ENCODE measurements at places on chromosomes 7 and 10.

DNA sequence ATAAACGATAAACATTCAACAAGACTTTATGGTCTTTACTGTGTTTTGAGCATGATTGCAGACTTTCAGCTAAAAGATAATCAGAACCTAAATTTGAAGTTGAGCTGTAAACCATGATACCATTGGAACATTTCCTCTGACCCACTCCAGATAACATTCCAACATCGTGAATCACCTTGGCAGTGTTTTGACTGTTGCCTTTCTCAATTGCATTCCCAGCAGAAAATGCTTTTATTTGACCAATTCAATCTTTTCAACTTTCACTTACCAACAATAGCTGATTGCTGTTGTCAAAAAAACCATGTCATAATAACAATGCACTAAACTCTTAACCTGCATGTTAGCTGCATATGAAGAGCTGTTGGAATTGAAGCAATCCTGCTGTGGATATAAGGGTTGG is 165.5 kb downstream of the MDFIC start:
- no peak for DNase-seq

- no peak for DNase-seq
Observed at GRCh38 chr10:60488111-60488669, 98.5 kb upstream of the ANK3 start.

DNA sequence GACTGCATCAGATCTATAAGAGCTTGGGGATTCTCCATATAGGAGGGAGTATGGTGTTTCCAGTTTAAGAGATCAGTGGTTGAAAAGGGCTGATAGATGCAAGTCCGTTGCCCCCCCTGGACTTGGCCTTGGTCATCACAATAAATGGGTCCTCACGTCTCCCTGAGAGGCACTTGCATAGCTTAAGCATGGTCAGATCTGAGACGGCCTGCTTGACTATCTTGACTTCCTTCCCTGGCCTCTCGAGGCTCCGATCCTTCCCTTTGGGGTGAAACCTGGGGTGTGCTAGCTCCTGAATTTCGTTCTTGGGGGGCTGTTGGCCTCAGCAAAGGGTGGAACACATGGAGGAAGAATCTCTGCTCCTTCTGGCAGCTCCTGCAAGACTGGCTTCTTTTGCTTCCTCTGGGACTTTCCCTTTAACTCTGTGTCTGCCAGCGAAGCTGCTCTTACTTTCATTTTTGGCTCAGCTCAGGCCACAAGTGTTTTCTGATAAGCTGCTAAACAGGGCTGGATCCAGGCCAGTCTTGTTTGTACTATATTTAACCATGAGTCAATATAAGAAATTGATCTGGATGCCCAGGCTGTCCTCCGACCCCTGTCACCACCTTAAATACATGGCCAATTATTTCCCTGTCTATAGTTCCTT is 11.2 kb upstream of the ZNF485 start:
- DNase-seq, result peak; percentile 64

DNA sequence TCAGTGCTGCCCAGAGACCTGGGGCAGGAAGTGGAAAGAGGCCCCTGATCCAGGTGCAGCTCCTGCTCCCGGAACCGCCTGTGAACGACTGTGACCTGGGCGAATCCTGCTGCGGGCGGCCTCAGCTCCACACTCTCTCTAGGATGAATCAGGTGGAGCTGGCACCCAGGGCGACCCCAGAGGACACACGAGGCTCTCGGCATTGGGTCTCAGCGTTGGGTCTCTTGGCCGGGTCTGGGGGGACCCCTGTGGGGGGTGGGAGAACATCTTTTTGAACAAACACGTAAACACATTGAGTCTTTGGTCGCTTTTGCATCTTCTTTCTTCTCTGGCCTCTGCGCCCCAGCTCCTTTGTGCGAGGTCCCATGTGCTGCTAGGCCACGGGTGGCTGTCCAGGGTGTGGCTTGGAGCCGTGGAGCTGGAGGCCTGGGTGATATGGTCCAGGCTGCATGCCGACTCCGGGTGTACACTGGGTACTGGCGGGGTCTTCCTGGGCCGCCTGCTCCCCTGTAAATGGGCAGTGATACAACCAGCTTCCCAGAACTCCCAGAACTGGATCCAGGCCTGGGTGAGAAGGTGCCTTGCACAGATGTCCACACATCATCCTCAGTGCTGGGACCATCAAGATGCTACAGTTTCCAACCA is 435.8 kb downstream of the DNAJB6 start:
- DNase-seq, result no peak

- DNase-seq, result no peak
Observed at GRCh38 chr7:46752881-46753366, 829.0 kb downstream of the TNS3 start.

DNA sequence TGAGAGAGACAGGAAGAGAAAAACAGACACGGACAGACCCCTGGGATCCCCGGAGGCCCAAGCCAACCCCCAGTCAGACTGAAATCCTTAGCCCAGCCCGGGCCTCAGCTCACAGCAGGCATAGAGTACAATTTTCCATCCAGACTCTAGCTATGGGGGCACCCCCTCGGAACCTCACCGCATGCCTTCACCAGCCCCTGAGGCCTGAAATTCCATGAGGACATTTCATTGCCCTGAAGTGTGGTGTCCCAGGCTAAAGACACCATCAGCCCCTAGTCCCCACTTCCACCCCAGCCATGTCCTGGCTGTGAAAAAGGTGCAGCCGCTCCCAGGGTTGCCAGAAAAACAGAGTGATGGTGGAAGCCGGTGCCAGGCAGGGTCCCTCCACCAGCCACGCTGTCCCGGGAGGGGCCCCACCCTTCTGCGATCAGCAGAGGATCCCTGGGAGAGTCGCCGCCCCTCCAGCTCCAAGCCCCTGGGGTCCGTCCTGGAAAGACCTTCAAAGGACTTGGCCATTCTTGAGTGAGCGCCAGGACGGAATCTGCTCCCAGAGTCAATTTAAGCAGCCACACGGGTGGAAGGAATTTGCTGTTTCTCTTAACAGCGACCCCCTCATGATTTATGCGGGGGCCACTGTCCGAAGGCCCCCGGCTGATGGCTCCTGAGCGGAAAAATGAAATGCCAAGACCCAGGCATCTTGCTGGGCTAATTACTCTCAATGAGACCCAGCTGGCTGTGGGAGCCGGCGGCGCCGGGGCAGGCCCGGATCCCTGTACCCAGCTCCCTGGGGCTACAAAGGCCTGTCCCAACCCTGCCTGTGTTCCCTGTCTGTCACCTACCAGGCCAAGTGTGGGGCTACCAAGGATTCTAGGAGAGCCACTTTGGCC is 23.2 kb downstream of the MYL10 start:
- no peak for DNase-seq

- DNase-seq, result no peak
Observed at GRCh38 chr7:18619311-18619710, 123.8 kb downstream of the HDAC9 start.

GRCh38 chr7:1859266-1860035 is 189.4 kb downstream of the ELFN1 start:
- DNase-seq, result no peak

DNA sequence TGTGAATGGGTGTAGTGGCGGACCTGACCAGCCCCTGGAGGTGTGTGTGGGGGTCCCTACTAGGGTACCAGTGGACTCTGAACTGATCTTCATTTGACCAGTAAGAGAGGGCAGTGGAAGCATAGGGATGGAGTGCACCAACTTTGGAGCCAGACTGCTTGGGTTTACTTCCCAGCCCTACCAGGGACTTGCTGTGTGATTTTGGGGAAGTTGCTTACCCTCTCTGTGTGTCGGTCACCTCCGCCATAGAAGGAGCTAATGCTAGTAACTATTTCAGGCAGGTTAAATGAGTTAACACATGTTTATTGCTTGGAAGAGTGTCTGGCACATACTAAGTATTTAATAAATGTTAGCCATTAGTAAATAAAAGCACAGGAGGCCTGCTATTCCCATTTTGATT is 6.6 kb downstream of the ADCYAP1R1 start:
- DNase-seq, result no peak

DNA sequence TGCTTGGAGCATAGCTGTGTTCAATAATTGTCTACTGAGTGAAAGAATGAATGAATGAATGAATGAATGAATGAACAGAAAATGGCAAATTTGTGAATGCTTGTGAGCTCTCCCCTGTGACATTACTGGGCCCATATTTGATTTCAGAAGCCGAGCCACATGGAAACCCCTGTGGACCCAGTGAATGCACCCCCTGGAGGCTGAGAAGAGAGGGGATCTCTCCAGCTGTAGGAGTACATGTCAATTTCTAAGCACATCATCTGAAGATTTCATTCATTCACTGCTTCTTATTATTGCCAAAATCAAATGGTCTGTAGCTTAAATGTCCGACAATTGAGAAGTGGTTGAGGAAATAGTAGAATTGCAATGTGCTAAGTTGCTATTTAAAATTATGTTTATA is 58.3 kb upstream of the DOCK1 start:
- no peak for DNase-seq

DNA sequence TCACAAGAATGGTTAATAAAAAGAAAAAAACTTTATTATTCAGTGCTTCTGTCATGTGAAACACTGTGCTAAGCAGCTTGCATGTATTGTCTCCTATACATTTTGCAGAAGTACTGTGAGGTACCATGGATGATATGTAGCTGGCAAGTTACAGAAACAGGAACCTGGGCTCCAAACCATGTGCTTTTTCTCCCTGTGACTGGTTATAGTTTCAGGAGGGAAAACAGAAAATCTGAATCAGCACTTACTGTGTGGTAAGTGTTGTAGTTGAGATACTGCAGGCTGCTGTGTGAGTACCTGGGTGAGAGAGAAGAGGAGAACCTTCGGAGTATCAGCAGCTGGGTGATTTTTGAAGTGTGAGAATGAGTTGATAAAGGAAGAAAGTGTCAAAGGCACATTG is 285.0 kb downstream of the SUGCT start:
- no peak for DNase-seq

DNA sequence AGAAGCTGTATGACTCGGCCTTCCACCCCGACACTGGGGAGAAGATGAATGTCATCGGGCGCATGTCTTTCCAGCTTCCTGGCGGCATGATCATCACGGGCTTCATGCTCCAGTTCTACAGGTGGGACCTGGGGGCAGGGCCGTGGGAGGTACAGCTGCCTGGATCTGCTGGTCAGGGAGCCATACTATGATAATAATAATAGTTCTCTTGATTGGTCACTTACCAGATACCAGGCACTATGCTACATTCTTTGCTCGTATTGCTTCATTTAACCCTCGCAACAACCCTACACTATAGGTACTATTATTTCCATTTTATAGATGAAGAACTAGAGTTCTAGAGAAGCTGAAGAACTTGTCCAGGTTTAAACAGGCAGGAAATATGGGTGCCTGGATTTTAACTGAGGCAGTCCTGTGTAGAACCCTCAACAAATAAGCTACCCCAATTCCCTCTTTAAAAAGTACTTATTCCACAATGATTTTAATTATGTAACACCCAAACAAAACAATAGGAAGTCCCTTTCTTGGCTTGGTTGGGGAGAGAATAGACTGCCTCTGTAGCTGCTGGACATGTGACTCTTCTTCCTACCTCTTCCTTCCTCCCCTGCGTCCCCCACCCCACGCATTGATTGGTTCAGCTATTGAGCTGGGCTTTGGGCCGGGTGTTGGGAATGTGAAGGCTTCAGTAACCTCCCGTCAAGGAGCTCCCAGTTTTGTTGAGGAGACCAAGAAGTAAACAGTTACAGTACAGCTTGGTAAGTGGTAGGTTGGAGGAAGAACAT is 12.8 kb downstream of the SFXN2 start:
- DNase-seq, result no peak

DNA sequence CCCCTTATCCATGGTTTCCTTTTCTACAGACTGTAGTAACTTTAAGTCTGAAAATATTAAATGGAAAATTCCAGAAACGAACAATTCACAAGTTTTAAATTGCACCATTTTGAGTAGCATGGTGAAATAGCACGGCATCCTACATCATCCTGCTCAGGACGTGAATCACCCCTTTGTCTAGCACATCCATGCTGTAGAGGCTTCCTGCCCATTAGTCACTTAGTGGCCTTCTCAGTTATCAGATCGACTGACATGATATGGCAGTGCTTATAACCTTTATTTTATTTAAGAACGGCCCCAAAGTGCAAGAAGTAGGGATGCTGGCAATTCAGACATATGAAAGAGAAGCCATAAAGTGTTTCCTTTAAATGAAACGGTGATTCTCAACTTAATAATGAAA is 82.7 kb downstream of the CPXM2 start:
- DNase-seq, result no peak

- no peak for DNase-seq
Observed at GRCh38 chr10:10960534-10960933, 57.1 kb upstream of the CELF2 start.

GRCh38 chr7:55473932-55474331 is 98.4 kb downstream of the VOPP1 start:
- no peak for DNase-seq

- peak; percentile 81 for DNase-seq
Observed at GRCh38 chr10:91409869-91410637, at the start of gene HECTD2. Gene HECTD2 (plus strand): TSS chr10:91410344. CDS start chr10:91410439, 95 bp downstream.

DNA sequence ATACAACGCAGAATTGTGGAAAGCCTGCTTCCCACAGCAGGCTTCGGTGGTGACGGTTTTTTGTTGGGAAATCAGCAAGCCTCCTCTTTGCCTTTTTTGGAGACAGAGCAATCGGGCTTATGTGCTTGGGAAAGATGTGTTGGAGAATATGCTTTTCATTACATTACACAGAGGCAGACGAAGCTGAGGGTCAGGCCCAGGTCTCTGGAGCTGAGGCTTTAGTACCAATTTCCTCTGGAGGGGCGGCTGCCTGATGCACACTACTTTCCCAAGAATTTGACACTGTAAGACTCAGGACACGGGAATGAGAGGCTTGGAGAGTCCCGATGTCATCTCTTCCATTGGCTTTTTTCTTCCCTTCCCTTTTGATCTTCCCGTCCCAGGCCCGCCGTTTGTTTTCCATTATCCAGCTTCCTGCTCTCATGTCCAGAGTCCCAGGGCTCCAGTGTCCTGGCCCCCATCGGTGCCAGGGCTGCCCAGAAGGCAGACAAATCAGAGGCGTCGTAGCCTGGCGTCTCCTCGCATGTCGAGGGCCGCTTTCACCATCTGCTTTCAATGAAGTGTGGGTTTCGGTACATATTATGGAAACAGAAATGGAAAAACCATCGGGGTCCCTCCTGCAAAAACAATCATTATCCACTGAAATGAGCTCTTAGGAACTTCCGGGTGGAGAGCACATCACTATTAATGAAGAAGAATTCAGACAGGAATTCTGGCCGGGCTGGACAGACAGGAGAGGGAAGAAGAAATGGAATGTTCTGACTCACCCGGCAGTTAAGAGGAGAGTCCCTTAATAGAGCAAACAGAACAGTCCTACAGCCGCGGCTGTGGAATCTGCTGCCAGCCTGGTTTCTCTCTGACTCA is 123.0 kb upstream of the JCAD start:
- no peak for DNase-seq

- no peak for DNase-seq
Observed at GRCh38 chr10:124955243-124955642, 13.3 kb downstream of the ZRANB1 start.

GRCh38 chr7:155373359-155374273 is 75.9 kb downstream of the INSIG1 start:
- no peak for DNase-seq

DNA sequence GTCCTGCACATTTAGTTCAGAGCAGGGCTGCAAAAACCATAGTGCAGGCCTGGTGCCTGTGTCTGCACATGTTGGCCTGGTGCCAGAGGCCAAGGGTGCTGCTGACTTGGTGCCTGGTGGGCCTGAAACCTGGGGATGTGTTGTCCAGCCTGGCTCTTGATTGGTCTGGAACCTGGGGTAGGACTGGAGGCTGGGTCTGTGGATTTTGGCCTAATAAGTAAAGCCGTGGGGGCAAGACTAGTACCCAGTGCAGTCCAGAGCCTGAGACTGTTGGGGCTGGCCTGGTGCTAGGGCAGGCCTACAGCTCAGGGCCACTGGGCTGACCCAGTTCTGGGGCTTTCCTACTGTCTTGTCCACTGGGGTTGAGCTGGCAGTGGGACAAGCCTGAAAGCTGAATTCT is 817.9 kb downstream of the DNAJB9 start:
- DNase-seq, result no peak

- no peak for DNase-seq
Observed at GRCh38 chr7:18654709-18655108, 159.2 kb downstream of the HDAC9 start.
